Thoracic aorta (tissue), 2 donors: ENCODE measurements at places on chromosomes 1 and 21. TPM values are rescaled to one million over a fixed set of nuclear protein-coding genes. Genes with fewer than 3 reads are reported as not detected.

The TNFRSF8 gene
- total RNA-seq, result 0.54 TPM

The KRTAP21-1 gene
- total RNA-seq, result not detected

The NEK2 gene
- 0.35 TPM for total RNA-seq

DNA sequence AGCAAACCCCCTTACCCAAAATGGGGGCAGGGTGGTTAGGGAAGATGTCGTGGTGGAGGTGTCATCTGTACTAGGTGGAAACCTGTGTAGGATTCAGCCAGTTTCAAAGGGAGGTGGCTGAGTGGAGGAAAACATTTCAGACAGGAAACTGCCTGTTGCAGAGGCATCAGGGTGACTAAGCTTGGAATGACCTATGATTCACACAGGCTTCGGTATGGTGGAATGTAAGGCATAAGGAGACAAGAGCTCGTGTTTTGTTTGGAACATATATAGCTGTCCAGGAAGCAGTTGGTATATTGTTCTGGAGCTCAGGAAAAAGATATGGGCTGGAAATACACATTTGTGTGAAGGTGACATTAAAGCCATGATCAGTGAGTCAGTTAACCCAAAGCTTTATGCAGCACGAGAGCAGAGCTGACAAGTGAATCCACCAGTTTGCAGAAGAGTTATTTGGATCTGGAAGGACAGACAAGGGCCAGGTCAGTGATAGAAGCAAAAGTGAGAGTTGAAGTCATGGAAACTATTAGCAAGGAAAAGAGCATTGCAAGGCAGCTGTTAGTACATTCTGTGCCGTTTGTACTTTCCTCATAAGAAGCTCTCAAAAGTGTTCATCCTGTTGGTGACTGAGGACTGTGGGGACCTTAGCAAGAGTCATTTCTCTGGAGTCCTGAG, 12.2 kb downstream of the UTP25 start:
- DNase-seq, result no peak

DNA sequence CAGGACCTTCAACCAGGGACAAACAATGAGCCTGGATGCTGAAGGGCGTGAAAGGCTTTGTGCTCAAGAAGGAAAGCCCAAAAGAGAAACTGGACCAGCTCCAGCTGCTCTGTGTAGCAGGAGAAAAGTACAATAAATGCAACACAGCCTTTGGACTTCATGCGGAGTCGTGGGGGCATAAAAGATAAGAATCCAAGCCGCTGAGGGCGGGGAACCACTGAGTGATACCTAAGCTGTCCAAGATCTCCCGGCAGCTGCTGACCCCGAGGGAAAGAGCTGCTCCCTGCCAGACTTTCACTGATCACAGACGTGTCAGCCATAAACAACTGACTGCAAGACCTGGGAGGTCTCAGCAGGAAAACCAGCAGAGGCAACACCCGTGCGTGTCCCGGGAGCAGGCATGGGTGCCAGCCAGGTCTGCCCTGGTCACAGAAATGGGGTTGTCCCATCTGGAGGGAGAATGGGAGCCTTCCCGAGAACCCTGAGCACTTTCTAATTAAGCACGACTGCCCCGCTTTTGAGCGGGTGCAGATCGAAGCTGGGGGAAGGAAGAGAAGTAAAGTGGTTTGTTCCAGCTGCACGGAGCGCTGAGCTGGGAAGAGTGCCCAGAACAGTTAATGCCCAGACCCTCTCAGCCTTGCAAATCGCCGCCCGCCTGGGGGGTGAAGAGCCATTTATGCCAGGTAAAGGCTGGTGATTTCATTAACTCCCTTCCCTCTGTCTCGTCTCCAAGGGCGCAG, 68.3 kb upstream of the TARDBP start:
- no peak for DNase-seq
